H4 (cell line): ENCODE measurements at places on chromosomes 13 and 19. TPM values are rescaled to one million over a fixed set of nuclear protein-coding genes. Genes with fewer than 3 reads are reported as not detected.

UBL5 gene
- total RNA-seq: 598 and 736 TPM in 2 replicates

GRCh38 chr19:1397838-1398237 lies 3.5 kb downstream of the GAMT start:
- no peak for DNase-seq

FPR2 gene
- total RNA-seq: 0.23 TPM in 1 of 2 replicates, not detected in the other

AMER2 gene
- not detected in 2 replicates for total RNA-seq

GRCh38 chr13:74574964-74575728 lies 440.9 kb upstream of the KLF12 start:
- DNase-seq: no peak

IRGQ gene
- 20.6 and 22.4 TPM in 2 replicates for total RNA-seq

OR7G1 gene
- total RNA-seq: not detected in 2 replicates

- no peak for DNase-seq
Measured at GRCh38 chr19:50051964-50052363, 26.2 kb downstream of the ZNF473 start.

GRCh38 chr13:36057041-36057440 lies 74.1 kb downstream of the DCLK1 start:
- DNase-seq: no peak

DNA sequence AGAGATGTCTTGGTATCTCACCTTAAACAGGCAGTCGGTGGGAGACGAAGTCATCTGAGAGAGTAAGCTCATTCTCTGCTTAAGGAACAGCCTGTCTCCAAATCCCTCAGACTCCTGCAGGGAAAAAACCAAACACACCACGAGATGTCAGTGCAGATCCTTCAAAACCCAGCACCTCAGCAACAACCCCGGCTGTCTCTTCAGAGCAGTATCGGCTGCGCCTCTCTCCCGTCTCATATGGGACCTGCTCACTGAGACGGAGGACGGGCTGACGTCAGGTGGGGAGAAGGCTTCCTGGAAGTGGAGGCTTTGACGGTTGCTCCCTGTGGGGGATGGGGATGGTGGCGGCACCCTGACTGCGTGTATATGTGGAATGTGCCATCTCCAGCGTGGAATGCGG lies 43.6 kb downstream of the ANKRD27 start:
- DNase-seq: no peak
